Activated CD4-positive, alpha-beta T cell treated with anti-CD3 and anti-CD28 coated beads, Interleukin-2, amount 50 U/mL, for 48 hours (primary cell): ENCODE measurements at places on chromosomes 11 and 22.

- DNase-seq: no peak
These were observed 184.5 kb upstream of the CHORDC1 start for GRCh38 chr11:90407350-90407749.

GRCh38 chr11:19380375-19380774, 139.6 kb upstream of the E2F8 start:
- no peak for DNase-seq

- DNase-seq: no peak
These were observed 160.6 kb upstream of the BDNF start for GRCh38 chr11:27860811-27861210.

- DNase-seq: peak; percentile 1
These were observed 110.8 kb downstream of the KCNQ1OT1 start for GRCh38 chr11:2588809-2589537.

DNA sequence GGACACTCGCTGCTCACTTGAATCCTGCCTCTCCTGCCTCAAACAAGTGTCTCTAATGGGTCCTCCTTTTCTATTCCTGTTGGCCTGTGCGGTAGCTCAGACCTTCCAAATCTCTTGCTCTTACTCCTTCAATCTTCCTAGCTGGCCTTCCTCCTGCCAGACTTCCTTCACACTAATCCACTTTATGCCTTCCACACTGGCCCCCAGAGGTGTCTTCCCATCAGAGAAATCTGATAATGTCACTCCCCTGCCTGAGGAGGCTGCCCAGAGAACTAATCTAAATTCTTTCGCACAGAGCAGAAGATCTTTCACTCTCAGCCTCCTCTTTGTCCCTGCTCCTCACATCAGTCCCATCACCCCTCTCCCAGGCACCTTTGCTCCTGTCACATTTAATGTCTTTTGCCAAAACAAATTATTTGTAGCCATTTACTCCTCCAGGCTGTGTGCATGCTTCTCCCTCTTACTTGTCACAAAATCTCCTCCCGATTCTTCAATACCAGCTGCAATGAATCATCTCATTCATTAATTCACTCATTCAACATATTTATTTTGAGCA, 175.7 kb downstream of the MAML2 start:
- DNase-seq: no peak

- no peak for DNase-seq
These were observed 119.9 kb downstream of the FEZ1 start for GRCh38 chr11:125376117-125376516.

DNA sequence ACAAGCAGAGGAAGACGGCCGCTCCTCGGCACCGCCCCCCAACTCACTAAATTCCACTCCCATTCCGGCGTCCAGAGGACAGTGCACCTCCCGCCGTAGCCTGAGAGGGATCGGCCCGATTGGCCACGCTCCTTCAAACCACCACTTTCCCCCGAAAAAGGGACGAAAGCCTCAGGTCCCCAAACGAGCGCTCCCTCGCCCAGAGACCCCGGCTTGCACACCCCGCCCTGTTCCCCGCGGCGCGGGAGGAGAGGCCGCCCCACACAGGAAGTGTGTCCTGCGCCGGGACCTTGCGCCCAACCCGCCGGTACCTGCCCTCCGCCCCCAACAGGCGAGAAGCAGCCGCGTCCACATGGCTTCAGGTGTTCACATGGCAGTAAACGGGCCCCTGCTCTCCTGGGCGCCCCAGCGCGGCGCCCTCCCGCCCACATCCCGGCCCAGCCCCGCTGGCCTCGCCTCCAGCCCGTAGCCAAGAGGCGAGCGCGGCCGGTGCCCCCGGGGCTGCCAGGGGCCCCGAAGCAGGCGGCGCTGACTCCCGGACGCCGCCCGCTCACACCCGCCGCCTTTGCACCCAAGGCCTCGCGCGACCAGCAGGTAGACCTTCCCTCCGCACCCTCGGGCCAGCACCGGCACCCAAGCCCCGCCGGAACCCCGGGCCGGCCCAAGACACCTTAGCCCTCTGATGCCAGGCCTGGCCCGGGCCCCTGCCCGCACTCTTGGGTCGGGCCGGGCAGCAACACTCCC, 849 bp downstream of the TCF20 start:
- peak; percentile 72 for DNase-seq

DNA sequence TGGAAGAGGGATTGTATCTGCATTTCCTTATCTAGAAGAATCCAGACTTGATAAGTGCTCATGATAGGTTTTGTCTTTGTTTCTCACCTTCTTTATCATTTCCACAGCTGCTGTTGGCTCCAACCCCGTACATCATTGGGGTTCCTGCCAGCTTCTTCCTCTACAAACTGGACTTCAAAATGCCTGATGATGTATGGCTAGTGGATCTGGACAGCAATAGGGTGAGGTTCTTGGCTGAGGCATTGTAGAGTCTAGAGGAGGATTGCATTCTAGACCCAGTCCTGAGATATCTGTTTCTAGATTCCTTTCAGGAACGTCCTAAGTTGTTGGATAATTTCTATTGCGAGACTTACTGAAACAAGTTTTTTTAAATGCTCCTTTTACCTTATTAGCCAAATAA, 8.1 kb downstream of the MADD start:
- no peak for DNase-seq

DNA sequence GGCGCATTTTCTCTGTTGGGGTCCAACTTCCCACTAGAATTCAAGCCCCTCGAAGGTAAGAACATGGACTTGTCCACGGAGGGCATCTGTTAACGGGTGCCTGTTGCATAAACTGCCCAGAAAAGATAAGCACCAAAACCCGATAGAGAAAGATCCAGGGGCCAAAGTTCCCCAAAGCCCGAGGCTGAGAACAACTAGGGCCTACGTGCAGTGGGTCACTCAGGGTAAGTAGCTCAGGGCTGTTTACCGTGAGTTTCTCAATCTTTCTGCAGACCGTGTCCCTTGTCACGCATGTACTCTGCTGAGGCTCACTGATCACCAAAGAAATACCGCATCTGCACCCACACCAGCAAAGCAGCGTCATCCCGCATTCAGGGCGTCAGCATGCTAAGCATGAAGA, 24.4 kb downstream of the PGA5 start:
- DNase-seq: no peak

- DNase-seq: no peak
These were observed 163.4 kb downstream of the ADAMTS15 start for GRCh38 chr11:130611791-130612251.

DNA sequence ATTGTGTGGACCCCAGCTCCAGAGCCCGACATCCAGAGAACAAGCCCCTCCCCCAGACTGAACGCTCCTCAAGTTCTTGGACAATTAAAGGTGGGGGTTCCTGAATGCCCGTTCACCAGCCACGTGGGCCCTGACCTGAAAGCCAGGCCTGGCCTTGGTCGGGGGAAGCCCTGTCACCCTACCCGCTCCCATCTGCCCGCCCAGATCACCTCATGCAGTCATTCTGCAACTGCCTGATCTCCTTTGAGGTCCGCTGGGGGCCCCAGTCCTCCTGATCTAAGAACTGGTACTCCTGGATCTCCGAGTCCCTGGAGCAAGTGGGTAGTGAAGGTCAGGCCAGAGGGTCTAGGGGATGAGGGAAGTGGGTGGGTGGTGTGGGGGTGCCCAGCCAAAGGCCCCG, 9.1 kb upstream of the NAALADL1 start:
- no peak for DNase-seq

GRCh38 chr11:128857341-128857740, 9.8 kb downstream of the KCNJ1 start:
- no peak for DNase-seq

- no peak for DNase-seq
These were observed 75.0 kb upstream of the AMPD3 start for GRCh38 chr11:10379871-10380568.

DNA sequence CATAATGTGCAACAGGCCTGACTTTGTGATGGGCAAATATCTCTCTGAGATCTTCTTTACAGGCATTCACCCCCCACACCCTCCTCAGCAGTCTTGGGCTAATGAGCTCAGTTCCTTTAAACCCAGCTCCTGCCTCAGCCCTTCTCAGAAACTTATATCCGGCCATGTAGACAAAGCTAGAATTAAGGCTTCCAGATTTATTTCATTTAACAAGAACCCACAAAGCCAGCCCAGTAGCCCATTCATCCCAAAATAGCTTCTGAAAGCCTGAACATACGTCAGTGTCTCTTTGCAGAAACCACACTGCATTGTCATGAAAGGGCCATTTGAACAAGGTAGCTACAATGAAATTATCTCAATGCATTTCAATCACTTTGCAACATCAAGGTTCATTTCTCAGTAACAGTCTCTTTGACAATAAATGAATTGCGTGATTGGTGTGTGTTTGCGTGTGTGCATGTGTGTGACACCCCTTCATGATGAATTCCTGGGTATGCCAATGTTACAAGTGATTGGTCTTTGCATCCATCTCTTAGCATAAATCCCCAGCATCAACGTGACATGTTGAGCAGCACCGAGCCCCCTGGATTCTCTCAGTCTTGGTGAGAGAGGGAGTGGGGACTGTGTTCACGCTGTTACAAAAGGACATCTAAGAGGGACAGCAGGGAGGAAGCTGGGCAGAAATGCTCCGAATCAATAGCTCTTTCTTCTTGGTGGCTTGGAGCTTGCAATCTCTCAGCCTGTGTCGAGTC, 299.6 kb downstream of the KIRREL3 start:
- DNase-seq: no peak

DNA sequence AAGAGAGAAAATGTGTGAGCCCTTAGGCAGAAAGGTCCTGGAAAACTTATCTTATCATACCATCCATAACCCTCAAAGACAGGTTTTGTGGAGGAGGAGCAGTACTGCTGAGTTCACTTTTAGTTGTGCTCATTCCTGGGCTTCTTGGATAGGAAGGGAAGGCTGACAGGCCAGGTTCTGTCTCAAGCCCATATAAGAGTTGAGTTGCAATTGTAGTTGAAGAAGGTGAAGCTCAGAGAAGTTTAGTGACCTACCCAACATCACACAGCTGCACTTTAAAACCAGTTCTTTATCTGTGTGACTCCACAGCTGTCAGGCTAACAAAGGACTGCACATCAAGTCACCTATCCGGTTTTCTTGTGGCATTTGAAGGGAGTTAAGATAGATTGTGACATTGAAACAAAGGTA, 13.0 kb downstream of the TEAD1 start:
- DNase-seq: no peak

DNA sequence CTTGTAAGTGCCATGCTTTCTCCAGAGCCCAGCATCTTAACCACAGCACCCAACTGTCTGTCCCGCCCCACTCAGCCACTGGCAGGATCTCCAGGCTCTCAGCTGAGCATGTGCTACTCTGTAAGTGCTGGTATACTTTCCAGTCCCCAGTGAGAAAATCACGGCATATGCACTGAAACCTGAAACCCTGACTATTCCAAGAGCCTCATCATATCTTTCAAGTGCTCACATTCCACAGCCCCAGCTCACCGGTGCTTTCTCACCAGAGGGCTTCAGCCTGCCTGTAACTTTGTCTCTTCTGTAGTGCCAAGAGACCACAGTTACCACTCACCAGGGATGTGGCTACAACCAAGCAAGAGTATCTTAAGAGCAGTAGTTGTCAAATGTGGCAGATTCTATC, 24.4 kb upstream of the PAMR1 start:
- DNase-seq: no peak

DNA sequence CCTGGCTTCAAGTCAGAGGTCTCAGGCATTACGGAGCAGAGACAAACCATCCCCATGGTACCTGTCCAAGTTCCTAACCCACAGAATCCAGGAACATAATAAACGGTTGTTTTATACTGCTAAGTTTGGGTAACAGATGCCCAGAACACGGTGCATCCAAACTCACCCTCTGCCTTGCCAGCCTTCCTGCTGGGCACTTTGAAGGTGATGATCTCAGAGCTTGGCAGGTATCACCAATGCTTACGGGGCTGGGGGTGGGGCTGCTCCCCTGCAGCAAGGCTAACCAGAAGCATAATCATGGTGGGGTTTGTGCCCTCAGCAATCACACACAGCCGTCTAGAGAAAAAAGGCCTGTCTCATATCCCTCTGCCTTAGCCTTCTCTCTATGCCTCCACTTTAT, 27.1 kb downstream of the DKK3 start:
- DNase-seq: no peak

DNA sequence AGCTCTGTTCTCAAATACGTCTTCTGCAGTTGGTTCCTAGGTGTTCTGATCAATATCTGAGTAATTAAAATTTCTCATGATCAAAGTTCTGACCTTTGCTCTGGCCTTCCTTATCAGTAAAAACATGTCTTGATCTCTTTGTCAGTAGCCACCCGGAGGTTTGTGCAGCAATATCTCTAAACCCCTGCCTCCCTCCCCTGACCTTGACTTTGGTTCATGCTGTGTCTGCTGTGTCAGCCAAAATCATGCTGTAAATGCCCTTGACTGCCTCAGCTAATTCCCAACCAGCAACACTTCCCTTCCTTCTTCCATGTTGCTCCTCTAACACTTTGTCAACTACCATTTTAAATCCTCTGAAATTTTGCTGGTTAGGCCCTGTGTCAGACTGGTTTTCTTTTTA, 424.7 kb downstream of the FAM181B start:
- DNase-seq: no peak

GRCh38 chr11:131064373-131064991, 148.2 kb upstream of the SNX19 start:
- DNase-seq: peak; percentile 44

DNA sequence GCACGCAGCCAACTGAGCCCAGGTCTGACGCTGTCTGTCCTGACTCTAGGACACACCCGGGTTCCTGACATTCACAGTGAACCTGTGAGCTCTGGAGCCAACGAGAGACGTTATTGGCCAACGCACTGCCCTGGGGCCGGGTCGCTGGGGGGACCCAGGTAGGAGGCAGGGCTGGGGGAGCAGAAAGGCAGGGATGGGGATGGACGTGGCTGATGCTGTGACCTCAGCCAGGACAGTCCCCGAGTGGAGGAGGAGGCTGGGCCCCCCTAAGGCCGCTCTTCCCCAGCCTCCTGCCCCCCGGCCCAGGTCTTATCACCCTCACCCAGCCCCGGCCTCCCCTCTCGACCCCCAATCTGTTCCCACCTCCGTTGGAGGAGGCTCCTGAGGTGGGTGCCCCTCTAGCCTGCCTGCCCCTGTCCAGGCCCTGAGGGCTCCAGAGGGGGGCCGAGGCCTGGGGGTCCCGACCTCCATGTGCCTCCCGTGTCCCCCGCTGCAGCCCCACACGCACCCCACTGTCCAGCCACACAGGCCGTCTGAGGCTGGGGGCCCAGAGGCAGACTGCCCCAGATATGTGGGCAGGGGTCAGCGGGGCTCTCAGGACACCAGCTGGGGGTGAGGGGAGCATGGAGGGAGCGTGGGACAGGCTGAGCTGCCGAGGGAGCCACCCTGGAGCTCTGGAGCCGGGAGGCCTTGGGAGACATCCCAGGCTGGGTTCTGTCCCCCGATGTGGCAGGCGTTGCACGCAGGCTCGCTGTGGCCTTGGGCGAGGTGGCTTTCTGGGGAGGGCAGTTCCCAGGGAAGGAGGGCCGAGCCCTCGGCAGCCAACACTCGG, 29.2 kb upstream of the MUC5AC start:
- no peak for DNase-seq
